ENCODE measurements at places on chromosomes 16 and 17.

DNA sequence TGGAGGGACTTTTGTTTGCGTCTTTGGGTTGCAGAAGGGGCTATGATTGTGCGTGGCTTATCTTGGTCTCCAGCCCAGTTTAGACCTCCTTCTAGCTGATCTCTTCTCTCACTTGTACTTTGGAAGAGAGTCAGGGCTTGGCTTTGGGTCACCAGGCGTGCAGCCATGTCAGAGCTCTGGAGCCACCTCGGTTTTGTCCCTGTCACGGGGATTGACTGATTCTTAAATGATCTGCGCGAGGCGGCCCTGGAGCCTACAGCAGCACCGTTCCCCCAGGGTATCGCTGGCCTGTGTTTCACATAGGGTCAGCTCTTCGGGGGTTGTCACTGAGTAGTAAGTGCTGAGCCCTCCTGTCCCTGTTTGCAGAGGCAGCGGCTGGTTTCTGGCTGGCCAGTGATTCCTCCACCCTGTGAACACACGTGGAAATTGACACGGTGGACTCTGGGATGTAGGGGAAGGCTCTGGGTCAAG lies 209.8 kb upstream of the CHMP6 start:
- no peak for DNase-seq

GRCh38 chr16:87550495-87550961 lies 51.8 kb upstream of the JPH3 start:
- DNase-seq, result no peak

- DNase-seq, result no peak
Measured at GRCh38 chr17:40327735-40328385, 18.9 kb downstream of the RARA start.

DNA sequence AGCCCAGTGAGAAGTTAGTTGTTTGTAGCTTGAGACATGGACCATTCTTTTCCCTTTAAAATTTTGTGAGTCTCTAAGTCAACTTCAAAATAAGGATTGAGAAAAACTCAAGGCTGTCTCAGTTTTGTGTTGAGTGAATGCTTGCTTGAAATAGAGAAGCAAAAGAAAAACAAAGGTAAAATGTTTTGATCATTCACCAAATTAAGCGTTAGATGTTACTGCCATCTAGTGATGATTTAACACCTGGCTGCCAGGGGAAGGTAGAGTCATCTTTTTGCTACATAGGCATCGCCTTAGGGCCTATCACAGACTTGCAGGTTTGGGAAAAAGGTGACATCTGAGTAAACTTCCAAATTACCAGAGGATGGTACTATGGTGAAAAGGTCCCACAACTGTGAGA lies 74.4 kb downstream of the PCTP start:
- no peak for DNase-seq

DNA sequence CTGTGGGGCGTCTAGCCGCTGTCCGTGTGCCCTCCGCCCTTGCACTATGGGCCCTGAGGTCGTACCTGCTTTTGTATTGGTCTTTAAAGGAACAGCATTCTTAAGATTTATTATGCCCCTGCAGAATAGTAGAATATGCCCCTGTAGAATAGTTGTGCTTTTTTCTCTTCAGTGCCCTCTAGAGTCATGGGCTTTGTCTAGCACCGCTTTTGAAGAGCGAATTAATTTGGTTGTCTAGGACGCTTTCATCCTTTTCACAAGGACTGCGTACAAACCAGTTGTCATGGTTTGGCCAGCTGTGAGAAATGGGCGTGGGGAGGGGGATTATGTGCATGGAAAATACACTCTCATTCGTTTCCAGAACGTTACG lies 621 bp downstream of the CEP95 start:
- DNase-seq, result peak; percentile 71

- DNase-seq, result peak; percentile 38
Measured at GRCh38 chr17:43368740-43369506, 29.9 kb upstream of the ARL4D start.

- DNase-seq, result no peak
Measured at GRCh38 chr17:50660042-50660886, 25.6 kb downstream of the ABCC3 start.

DNA sequence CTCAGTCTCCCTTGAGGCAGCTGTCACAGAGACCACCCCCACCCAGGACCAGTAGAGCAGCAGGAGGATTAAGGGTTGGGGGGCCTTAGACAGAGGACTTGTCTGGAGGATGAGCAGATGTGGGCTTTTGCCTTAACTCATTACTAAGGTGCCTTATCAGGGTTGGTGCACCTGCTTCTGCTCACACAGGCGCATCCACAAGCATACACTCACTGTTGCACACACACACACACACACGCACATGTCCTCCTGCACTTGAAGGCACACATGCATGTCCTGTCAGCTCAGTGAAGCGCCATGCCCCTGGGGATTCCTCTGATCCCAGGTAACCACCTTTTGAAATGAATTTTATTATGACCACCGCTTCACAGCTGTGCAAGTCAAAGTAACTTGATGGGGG lies 1.2 kb downstream of the GFAP start:
- no peak for DNase-seq

GRCh38 chr17:40564883-40565768 lies at the start of gene CCR7:
CCR7 (minus strand) TSS chr17:40565472; CDS start chr17:40565409, 63 bp downstream.
- no peak for DNase-seq

- no peak for DNase-seq
Measured at GRCh38 chr17:39175695-39176093, 9.7 kb upstream of the ARL5C start.

DNA sequence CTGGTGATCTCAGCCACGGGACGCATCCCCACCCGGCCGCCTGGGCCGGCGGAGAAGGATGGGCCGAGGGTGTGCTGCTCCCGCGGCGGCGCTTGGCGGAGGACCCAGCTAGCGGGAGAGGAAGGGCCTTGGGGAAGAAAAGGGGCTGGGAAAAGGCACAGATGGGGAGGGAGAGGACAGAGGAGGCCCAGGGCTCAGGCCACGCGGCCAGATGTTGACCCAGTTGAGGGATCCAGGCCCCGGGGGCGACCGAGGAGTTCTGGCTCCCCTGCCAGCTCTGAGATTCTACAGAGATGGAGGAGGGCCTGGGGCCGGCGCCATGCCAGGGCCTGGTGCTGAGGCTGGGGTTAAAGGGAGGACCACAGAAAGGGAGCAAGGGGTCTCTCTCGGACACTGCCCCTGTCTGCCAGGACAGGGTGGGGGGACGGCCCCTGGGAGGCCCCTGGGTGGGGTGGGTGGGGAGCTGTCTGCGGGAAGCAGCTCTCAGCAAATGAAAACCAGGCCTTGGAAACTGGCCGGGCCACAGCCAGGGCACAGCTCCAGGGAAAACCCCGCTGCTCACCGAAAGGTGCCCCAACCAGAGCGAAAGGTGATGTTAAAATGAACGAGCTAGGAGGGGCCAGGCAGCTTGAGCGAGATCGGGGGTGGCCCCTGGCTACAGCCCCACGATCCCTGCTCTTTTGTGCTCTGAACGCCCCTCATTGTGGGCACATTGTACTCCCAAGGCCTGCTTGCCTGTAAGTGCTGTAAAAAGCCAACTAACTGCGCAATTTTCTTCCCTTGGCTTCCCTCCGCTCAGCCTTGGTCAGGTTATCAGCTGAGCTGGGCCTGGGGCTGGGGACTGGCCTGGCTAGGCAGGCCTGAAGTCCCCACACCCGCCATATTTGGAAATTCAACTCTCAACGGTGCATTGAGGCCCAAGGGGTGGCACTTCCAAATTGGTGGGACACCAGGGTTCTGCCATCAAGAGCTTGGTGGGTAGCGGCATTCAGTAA lies 191.4 kb downstream of the ZNF423 start:
- DNase-seq, result no peak

DNA sequence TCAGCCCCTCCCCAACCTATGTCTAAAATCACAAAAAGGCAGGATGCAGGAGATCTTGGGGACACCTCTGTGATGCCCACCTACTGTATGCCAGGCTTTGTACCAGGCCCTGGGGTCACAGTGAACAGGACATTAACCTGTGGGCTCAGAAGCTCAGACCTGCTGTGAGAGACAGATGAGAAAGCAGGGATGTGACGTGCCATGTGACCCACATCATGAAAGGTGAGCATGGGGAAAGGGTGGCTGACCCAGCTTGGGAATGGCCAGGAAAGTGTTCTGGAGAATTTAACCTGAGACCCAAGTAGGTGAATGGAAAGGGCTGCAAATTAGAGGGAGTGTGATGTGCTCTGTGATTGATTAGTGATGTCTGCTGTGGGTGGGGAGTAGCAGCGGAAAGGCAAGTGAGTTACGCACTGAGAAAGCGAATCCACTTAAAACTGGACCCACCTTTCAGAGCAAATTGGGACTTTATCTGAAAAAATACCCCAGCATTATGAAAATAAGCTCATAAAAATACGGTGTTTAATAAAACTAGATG lies 132.2 kb downstream of the IRF8 start:
- no peak for DNase-seq

- DNase-seq, result no peak
Measured at GRCh38 chr17:6775871-6776405, at the start of gene FBXO39. FBXO39 (plus strand) TSS chr17:6776215; CDS start chr17:6779869, 3,654 bp downstream.

DNA sequence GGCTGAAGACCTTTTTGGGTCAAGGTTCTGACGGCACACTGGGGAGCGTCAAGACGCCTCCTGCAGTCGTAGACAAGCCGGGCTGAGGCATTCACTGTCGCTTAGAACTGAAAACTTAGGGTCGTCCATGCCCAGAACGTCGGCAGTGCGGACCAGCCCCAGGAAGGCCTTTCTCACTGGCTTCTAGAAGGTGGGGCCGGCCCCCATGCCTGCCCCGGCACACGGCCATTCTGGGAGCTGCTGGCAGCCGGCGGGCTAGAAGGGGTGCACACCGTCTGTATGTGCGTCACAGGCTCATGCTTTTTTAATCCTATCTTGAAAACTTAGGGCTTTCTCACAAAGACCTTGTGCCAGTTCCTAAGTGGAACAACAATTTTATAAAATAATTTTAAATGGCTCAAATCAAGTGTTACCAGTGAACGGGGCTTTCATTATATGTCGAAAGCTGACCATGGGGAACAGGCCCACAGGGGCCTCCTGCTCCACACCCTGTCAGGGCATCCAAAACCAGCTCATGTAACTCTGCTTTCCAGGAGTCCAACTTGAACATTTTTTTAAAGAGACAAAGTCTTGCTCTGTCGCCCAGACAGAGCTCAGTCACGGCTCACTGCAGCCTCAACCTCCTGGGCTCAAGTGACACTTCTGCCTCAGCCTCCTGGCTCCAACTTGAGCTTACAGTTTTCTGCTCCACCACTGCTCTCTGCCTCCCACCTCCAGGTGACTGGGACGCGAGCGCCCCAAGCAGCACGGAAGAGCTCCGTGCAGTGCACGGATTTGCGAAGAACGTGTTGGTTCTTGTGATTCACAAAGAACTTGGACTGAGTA lies 111.2 kb downstream of the ANKRD11 start:
- no peak for DNase-seq

DNA sequence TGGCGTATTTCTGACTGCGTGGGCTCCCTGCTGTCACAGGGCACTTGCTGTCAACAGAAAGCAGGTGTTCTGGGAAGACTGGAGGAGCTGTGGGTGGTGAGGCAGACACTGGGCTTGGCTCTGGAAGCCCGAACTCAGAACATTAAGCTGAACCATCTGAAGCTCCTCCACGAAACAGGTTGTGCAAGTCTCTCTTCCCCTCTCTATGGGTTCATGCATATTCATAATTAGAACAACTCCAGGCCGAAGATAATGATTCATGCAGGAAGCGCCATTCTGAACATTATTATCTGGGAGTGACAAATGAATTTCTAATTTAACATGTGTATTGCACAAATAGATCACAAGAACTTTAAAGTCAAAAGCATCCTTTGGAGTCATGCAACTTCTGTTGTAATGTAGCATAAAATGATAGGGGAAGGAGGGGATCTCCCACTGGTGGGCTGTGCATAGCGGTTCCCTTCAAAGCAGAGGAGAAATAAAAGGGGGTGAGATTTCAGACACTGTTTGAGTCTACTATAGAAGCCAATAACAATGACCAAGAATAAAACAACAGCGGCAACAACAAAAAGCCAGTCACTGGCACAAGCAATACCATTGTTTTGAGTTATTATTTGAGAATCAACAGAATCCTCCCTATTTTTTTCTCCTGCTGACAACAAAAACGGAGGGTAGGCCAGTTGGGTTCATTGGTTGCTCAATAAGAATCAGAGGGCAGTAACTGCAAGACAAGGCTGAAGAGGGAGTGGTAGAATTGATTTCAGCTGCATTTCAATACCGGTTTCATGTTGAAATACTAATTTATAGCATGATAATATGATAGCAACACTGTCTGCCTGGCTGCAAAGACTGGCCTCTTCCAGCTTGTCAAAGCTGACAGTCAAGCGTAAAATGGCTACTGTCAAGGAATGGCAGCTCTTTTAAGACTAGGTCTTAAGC lies 407.3 kb downstream of the XYLT1 start:
- DNase-seq, result no peak

- no peak for DNase-seq
Measured at GRCh38 chr17:76683921-76684745, 26.6 kb downstream of the MXRA7 start.

All from amniotic stem cell (primary cell).